BE2C (cell line): ENCODE measurements at places on chromosomes 5 and 9.

DNA sequence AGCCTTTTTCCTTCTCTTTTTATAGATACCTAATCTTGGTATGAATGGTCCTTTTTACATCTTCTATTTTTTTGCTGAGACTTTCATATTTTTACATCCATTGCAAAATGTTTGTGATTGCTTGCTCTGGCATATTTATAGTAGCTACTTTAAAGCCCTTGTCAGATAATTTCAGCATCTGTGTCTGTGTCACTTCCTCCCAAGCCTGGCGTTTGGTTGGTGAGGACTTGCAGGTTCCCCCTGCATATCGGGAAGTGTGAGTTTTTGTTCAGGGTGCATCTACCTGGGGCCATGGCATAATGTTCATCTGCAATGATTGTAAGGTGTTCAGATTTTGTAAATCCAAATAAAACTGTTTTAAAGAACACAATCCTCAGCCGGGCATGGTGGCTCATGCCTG lies 8.9 kb downstream of the FBXW5 start:
- DNase-seq: no peak

GRCh38 chr9:3807601-3808000 lies 281.8 kb upstream of the RFX3 start:
- no peak for DNase-seq

GRCh38 chr5:170809551-170809950 lies 26.0 kb downstream of the GABRP start:
- DNase-seq: peak; percentile 32

DNA sequence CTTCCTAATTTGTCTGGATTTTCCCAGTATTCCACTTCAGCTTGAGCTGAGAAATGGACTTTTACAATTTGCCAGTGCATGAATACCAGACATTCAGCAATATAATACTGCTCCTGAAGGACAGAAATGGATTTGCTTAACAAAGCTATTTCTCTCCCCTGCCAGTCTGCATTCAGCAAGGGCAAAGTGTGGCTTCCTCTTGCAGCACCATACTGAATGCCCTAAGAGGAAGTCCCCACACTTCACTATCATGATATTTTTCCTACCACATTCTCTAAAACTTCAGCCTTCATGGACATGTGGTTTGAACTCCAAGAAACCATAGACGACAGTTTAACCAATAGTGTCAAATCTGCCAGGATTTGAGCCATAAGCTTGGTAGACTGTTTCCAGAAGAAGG lies 19.8 kb upstream of the TLE4 start:
- DNase-seq: no peak

DNA sequence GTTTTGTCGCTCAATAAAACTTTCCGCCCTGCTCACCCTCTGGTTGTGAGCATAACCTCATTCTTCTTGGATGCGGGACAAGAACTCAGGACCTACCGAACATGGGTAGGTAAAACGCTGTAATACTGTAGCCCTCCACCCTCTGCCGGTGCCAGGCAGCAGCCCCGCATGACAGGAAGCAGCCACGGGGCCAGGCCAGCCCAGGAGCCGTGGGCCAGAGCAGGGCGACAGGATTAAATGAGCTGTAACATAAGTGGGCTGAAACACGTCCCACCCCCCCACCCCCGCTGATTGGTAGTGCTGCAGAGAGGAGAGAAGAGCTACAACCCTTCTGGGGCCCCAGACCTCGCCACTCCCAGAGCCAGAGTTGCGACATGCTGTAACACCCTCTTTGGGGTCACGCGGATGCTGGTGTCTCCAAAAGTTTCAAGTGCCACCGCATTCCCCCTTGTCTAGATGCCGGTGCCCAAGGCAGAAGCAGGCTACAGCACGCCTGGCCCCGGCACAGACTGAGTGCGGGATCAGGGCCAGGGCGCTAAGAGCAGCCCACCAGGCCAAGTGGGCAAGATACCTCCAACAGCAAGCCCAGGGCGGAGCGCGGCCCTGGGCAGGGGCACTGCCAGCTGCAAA lies 81.8 kb downstream of the FBXW11 start:
- no peak for DNase-seq

DNA sequence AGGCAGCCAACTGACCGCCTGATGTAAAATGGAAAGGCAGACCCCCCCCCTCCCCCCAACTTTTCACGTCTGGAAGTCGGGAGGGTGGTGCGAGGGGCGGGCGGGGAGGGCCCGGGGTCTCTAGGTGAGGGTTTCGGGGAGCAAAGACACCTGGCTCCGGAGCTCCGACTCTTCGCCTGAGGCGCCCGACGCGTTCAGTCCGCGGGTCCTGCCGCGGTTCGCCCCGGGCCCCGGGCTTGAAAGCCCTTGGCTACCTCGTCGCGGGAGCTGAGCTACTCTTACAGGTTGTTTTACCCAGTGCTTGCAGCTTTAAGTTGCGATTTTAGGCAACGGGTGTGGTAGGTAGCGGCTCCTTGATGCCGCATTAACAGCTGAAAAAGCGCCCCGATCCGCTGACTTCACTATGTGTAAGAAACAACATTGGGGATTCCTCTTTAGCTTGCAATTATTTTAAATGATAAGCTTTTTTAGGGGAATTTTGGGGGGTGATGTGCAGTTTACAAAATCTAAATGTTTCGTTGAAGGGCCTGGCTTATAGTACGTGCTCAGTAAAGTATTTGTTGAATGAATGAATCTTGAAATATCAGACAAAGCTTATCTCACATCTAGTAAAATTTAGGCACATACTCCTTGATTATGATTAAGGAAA lies 722 bp downstream of the CDC42SE2 start:
- peak; percentile 46 for DNase-seq

- DNase-seq: no peak
Observed at GRCh38 chr9:76534026-76534425, 75.0 kb downstream of the GCNT1 start.

- DNase-seq: no peak
Observed at GRCh38 chr5:148826739-148827070, 294 bp downstream of the ADRB2 start.

GRCh38 chr5:170028124-170028523 lies 47.8 kb upstream of the INSYN2B start:
- no peak for DNase-seq

- no peak for DNase-seq
Observed at GRCh38 chr9:126677188-126678084, 63.7 kb downstream of the LMX1B start.

DNA sequence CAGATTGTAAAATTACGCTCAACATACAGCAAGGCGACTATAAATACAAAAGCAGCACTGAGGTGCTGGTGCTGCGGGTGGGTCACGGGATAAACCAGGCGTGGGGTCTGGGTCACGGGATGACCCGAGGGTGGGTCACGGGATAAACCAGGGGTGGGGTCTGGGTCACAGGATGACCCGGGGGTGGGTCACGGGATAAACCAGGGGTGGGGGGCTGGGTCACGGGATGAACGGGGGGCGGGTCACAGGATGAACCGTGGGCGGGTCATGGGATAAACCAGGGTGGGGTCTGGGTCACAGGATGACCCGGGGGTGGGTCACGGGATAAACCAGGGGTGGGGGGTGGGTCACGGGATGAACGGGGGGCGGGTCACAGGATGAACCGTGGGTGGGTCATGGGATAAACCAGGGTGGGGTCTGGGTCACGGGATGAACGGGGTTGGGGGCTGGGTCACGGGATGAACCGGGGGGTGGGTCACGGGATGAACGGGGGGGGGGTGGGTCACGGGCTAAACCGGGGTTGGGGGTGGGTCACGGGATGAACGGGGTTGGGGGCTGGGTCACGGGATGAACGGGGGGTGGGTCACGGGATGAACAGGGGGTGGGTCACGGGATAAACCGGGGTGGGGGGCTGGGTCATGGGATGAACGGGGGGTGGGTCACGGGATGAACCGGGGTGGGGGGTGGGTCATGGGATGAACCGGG lies 30.2 kb upstream of the SLC9A3 start:
- DNase-seq: peak; percentile 2
